ENCODE measurements at places on chromosomes 5 and 9.

DNA sequence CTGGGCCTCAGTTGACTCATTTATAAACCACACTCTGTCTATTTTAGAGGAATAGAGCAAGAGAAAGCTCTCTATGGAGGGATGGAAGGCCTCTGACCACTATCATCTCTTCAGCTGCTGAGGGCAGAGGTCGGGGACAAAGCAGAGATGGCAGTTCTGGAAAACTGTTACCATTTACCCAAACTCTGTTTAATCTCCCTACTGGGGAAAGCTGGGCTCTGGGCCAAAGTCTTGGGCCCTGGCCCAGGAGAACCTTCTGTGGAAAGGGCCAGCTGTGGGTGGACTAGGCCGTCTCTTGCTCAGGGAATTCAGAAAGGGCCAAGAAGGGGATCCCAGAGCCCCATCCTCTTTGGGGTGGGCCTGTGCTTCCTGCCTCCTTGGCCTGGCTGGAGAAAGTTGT, 100.0 kb downstream of the PSD2 start:
- no peak for DNase-seq

DNA sequence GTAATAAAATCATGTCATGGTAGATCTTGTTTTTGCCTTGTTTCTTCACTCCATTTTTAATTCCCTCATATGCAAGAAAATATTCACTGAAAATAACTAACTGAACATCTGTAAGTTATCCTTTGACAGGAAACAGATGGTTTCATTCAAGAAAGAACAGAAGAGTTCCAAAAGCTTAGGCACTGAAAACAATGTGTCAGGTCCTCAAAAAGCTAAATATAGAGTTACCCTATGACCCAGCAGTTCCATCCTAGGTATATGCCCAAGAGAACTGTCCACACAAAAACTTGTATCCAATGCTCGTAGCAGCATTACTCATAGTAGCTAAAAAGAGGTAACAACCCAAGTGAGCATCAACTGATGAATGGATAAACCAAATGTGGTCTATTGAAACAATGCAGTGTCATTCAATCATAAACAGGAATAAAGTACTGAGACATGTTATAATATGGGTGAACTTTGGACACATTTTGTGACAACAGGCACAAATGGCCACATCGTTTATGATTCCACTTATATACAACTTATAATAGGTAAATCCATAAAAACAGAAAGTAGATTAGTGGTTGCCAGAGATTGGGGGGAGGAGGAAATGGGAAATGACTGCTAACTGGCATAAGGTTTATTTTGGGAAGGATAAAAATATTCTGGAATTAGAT, 231.0 kb downstream of the FRMD3 start:
- DNase-seq, result no peak

GRCh38 chr5:42951293-42951840, 88.8 kb downstream of the ANXA2R start:
- DNase-seq, result no peak

- no peak for DNase-seq
Observed at GRCh38 chr5:74015716-74016115, 389.7 kb downstream of the ARHGEF28 start.

DNA sequence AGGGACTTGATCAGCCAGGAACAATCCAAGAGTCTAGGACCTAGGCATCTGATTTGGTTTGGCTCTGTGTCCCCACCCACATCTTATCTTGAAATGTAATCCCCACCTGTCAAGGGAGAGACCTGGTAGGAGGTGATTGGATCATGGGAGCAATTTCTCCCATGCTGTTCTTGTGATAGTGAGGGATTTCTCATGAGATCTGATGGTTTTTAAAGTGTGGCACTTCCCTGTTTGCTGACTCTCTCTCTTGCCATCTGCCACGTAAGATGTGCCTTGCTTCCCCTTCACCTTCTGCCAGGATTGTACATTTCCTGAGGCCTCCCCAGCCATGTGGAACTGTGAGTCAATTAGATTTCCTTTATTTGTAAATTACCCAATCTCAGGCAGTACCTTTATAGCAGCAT, 201.7 kb upstream of the ACTBL2 start:
- no peak for DNase-seq

DNA sequence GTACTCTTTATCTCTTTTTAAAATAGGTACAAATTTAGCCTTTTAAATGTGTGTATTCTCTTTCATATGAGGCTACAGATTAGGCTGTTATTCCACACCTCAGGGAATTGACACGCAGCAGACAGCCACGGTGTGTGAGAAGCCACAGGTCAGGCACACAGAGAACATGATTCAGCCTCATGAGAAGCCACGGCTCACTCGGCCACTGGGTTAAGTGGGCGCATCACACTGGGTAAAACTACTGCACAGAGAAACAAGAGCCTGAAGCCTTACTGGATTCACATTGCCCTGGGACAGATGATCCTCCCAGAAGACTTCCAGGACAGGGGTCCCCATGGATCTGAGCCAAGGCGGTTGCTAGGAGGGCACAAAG, 28.2 kb downstream of the LPCAT1 start:
- DNase-seq, result no peak

GRCh38 chr9:109681301-109681700, 98.7 kb upstream of the PALM2AKAP2 start:
- DNase-seq, result no peak

- no peak for DNase-seq
Observed at GRCh38 chr5:8912106-8912505, 633.8 kb downstream of the SEMA5A start.

- no peak for DNase-seq
Observed at GRCh38 chr5:1090538-1090937, 21.3 kb downstream of the SLC12A7 start.

GRCh38 chr9:118316831-118317343, 612.7 kb downstream of the TLR4 start:
- DNase-seq, result no peak

- DNase-seq, result no peak
Observed at GRCh38 chr9:128495296-128495695, 9.2 kb upstream of the GLE1 start.

DNA sequence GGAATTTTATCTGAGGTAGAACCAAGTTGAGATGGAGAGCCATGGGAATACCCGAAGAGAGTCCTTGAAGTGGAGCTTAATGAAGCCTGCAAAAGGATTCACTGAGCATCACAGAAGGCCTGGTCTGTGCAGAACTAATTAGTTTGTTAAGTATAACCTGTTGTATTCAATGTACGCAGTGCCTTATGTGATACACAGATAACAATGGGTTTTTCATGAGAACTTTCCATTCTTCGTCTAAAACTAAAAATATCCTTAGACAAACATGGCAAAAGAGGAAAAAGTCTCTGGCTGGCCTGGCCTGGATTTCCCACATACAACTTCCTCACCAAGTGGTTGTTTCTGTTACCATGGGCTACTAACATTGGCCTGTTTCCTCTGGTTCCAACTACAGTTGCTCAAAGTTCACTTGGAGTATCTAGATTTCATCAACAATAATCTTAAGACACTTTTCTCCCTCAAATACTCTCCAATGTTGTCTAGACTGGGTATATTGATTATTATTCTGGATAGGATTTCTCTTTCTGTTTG, 237.6 kb upstream of the ZNF462 start:
- no peak for DNase-seq

DNA sequence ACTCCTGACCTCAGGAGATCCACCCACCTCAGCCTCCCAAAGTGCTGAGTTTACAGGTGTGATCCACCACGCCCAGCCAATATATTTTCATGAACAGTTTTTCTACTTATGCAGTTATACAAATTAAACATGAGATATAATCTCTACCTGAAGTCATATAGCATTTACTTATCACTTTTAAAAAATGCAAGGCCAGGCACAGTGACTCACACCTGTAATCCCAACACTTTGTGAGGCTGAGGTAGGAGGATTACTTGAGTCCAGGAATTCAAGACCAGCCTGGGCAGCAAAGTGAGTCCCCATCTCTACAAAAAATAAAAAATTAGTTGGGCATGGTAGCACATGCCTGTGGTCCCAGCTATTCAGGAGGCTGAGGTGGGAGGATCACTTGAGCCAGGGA, 164.7 kb upstream of the LHFPL2 start:
- no peak for DNase-seq

DNA sequence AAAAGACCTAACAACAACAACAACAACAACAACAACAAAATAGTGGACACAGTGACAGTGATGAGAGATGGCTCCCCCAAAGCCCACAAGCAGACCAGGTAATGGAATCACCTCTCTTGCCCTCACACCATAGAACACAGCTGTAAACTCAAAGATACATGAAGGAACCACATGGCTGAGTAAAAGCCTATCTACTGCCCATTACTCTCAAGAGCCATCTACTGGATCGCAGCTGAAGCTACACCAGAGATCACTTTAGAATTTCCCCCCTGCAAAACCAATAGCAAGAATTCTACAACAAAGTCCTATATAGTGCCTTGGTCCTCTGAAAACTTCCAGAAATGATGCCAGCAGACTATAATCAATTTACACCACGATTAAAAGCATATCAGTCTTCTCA, 1537.6 kb upstream of the CDH9 start:
- no peak for DNase-seq

DNA sequence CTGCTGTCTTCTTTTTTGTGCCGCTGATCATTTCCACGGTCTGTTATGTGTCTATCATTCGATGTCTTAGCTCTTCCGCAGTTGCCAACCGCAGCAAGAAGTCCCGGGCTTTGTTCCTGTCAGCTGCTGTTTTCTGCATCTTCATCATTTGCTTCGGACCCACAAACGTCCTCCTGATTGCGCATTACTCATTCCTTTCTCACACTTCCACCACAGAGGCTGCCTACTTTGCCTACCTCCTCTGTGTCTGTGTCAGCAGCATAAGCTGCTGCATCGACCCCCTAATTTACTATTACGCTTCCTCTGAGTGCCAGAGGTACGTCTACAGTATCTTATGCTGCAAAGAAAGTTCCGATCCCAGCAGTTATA, 17.1 kb downstream of the F2R start:
- DNase-seq, result no peak

- DNase-seq, result no peak
Observed at GRCh38 chr9:3760031-3760430, 234.2 kb upstream of the RFX3 start.

- no peak for DNase-seq
Observed at GRCh38 chr5:9483779-9484178, 62.1 kb downstream of the SEMA5A start.

- DNase-seq, result no peak
Observed at GRCh38 chr5:118968925-118969375, 19.4 kb downstream of the DTWD2 start.

- DNase-seq, result no peak
Observed at GRCh38 chr5:133307275-133307674, 255.5 kb downstream of the HSPA4 start.

GRCh38 chr5:179152144-179152895, 92.1 kb downstream of the ZNF354C start:
- DNase-seq, result no peak

- no peak for DNase-seq
Observed at GRCh38 chr9:87684627-87685219, 41.2 kb upstream of the CTSL start.

DNA sequence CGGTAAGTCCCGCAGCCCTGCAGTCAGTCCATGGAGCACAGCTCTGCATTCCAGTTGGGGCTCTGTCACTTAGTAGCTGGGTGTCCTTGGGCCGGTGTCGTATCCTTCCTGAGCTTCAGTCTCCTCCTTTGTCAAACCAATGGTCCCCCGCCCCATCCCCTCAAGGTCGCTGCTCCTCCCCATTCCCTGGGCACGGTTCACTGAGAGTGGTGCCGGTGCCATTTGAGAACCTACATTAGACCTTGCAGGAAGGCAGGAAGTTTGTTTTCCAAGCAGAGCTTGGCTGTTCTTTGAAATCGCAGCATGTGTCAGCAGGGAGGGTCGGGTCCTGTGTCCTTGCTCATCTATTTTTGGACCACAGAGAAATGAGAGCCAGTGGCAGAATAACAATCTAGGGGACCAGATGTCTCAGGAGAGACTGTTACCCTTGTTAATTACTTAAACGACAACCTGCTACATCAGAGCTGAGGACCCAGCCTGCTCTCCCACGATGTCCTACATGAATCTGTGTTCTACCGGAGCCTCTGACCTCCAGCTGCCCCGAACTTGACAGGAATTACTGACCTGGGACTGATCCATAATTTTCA, 21.7 kb upstream of the BARHL1 start:
- DNase-seq, result no peak

DNA sequence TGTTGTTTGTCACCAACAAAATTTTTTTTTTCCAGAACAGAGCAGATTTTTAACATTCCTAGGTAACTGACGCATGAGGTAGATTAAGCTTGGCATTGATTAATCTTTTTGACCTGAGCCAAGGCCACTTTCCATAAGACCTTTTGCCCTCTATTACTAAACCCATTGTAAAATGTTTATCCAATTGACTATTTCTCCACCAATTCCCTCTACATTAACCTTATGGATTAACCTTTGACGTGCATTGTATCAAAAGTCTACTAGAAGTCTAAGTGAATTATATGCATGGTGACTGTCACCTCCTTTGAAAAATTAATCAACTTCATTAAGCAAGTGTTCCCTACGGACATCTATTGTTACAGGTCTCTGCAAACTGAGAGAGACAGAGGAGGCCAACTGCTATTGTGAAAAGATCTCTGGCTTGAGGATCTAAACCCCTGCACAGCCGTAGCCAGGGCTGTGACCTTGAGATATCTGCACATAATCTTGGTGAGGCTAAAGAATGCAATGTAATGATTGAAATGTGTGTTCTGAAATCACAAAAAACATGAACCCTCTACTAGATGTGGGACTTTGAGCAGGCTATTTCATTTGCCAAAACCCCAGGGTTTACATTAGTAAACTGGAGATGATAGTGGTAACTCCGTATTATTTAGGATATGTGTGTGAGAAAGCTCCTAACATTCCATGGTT, 632.2 kb downstream of the TLR4 start:
- DNase-seq, result no peak

Measured in AG04450 (cell line).